Activated naive CD4-positive, alpha-beta T cell treated with anti-CD3 and anti-CD28 coated beads, Interleukin-2, amount 50 U/mL, for 72 hours (primary cell): ENCODE measurements at places on chromosomes 2 and 18. TPM values are rescaled to one million over a fixed set of nuclear protein-coding genes. Genes with fewer than 3 reads are reported as not detected.

Gene MARCO
- not detected for total RNA-seq

GRCh38 chr2:18599509-18600254 lies 10.3 kb upstream of the NT5C1B start:
- no peak for DNase-seq

Gene PIK3C3
- total RNA-seq, result 56.4 TPM

DNA sequence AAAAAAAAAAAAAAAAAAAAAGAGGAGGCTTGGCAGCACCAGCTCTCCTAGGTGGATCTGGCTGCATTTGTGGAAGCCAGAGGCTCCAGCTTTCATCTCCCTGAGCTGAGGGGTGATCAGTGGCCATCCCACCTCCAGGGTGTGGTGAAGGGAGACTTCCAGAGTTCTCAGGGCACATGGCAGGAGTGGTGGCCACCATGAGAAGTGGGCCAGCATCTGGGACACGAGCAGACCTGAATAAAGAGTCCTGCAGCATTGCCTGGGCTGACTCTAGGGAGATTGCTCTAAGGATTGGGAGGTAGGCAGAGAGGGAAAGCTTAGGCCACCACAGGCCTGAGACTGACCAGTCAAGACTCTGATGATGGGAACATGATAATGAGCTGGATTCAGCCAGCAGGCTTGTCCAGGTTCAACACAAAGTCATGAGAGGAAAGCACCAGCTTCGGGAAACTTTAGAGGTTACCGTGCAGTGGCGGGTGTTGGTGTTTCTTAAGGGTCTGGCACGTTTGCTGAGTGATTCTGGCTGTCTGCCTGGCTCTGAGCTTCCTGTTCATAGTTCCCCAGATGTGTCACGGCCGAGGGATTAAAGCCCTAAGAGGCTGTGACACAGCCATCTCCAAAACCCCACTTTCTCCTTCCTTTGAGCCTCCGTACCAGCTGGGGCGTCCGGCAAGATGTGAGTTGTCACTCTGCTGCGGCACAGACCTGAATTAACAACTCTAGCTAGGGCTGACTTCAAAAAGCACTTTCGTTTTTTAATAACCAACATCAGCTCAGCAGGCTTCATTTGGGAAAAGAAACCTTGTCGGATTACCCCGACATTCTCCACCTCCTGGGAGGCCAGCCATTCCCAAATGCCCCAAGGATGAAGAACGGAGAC lies 38.3 kb upstream of the IL1R1 start:
- DNase-seq, result peak; percentile 76

DNA sequence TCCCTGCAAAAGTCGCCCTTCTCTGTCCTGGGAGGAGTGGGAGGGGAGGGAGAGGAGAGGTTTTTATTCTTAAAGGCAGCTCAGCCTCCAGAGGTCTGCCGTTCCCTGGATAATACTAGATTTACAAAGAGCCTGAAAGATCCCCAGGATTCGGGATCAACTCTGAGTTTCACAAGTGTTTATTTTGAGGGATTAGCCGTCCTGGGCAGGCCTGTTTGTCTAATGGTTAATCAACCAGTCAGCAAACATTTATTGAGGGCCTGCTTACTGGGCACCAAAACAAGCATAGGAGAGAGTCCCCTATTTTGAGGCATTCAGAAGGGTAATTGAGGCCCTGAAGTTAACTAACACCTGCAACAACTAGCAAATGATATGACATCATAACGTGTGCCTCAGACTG lies 152.6 kb upstream of the SLC1A4 start:
- no peak for DNase-seq

DNA sequence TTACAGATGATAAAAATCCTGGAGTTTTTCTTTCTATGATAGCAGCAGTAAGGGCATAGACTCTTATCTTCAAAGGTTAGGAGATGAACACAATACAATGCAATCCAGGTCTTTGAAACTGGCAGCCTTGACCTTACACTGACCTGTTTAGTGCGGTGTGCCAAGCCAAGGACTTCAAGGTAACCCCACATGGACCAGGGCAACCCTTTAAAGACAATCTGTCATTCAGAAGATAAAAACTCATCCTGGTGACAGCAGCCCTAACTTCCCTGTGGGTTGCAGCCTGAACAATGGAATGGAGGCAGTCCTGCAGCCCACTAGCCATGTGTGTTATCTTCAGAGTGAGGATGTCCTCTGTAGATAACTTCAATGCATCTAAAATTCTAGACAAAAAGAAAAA lies 78.1 kb downstream of the RTTN start:
- DNase-seq, result no peak

DNA sequence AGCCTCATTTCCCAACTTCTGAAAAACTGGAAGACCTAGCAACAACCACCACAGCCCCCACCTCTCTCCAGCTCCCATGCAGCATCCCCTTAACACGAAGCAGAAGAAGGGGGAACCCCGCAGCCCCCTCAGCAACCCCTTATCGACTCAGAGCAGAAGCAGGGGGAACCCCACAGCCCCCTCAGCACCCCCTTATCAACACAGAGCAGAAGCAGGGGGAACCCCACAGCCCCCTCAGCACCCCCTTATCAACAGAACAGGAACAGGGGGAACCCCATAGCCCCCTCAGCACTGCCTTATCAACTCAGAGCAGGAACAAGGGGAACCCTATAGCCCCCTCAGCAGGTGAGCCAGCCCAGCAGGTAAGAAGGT lies 6.7 kb downstream of the SLC66A2 start:
- no peak for DNase-seq

Gene ZNF385B
- not detected for total RNA-seq

Gene NFATC1
- 94.8 TPM for total RNA-seq

- no peak for DNase-seq
These were observed 5.1 kb upstream of the CETN1 start for GRCh38 chr18:574865-575645.

- no peak for DNase-seq
These were observed 116.6 kb upstream of the MSH6 start for GRCh38 chr2:47666332-47666731.

Gene SCG2
- not detected for total RNA-seq

DNA sequence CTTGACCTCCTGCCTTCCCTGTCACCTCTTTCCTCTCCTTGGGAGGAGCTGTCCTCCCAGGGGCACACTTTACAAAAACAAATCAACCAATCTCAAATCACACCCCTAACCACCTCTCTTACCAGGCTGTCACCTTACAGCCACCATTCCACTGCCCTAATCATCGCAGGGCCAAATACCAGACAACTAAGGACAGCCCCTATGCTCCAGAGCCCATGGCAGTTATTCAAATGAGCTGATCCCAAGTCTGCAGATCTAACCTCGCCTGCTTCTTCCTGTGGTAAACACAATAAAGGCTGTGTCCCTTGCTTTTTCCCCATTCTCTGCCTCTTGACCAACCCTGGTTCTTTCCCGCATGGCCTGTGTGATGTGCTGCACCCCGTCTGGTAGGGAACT lies 154.2 kb upstream of the CNTNAP5 start:
- no peak for DNase-seq

GRCh38 chr18:965921-966758 lies 61.5 kb downstream of the ADCYAP1 start:
- no peak for DNase-seq

GRCh38 chr2:150042500-150043171 lies 444.8 kb downstream of the RND3 start:
- no peak for DNase-seq

- no peak for DNase-seq
These were observed 58.7 kb upstream of the GAREM2 start for GRCh38 chr2:26114151-26114550.

DNA sequence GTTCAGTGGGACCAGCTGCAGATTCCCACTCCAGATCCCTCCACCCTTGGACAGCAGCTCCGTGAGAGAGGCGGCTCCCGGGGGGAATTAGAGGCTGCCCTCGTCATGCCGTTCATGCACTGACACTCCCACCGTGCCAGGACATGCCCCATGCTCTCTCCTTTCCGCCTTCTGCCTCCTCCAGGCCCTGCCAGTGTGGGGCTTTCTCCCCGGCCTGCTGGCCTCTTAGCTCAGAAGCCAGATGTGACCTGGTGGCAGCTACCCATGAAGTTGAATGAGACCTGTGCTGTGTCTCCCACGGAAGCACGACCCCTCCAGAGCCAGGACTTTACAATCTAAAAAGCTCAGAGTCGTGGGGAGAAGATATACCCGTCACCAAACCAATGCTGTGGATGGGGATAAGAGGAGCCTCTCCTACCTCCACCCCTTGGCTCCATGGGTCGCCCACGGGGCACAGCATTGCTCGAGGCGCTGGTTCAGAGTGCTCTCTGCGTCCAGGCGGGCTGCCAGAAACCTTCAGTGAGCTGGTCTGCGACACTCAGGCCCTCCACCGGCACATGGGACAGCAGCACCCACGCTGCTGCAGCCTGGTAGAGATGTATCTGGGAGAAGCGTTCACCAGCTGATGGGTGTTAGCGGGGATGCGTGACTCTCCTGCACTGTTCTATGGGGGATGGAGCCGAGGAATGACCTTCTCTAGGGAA lies 111.0 kb upstream of the GPC1 start:
- no peak for DNase-seq

- no peak for DNase-seq
These were observed 20.7 kb upstream of the TRIM43B start for GRCh38 chr2:95505222-95505621.

GRCh38 chr2:24493713-24494112 lies 2.7 kb downstream of the NCOA1 start:
- no peak for DNase-seq

DNA sequence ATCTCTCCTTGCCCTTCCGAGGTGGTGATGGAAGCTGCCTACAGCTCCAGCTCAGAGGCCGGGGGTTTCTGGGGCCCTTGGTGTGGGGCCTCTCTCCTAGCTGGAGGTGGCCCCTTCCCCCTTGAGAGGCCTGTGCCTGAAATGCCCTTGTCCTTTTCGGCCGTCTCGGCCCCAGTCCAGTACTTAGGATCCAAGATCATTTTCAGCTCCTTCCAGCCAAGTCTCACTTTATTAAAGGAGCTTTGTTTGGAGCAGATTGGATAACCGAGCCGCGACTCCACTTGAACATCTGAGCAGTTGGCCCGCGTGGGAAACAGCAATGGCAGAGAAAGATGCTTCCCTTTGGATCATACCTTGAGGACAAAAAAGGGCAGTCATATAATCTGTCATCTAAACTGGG lies 125.0 kb downstream of the NEDD4L start:
- no peak for DNase-seq
